ENCODE measurements at places on chromosomes 12 and 14. TPM values are rescaled to one million over a fixed set of nuclear protein-coding genes. Genes with fewer than 3 reads are reported as not detected.
A peak's percentile ranks its signal among the peaks of the same experiment; 100 is the strongest.

The SLC16A7 gene
- 11.4 TPM for total RNA-seq

The GALNT16 gene
- 0.33 TPM for total RNA-seq

The POTEG gene
- 0.12 TPM for total RNA-seq

The SIX4 gene
- total RNA-seq, result 33.2 TPM

DNA sequence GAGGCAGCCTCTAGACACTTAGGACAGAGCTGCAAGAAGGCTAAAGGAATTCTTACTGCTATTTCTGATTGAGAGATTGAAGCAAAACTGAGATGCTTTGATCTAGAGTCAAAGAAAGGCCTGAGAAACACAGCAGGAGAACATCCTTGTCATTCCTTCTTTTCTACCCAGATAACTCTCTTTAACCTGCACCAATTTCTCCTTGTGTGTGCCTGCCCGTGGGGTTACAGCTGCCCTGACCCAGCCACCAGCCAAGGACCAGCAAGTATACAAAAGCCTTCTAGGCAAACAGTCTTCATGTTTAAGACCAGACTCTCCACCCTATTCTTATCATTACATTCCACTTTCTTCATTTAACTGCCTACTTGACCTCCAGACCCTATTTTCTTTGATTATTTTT is 81.7 kb upstream of the PRB2 start:
- no peak for DNase-seq

GRCh38 chr12:32515137-32515873 is 115.9 kb downstream of the FGD4 start:
- no peak for DNase-seq

GRCh38 chr12:113910751-113911272 is 55.3 kb downstream of the RBM19 start:
- DNase-seq, result no peak

DNA sequence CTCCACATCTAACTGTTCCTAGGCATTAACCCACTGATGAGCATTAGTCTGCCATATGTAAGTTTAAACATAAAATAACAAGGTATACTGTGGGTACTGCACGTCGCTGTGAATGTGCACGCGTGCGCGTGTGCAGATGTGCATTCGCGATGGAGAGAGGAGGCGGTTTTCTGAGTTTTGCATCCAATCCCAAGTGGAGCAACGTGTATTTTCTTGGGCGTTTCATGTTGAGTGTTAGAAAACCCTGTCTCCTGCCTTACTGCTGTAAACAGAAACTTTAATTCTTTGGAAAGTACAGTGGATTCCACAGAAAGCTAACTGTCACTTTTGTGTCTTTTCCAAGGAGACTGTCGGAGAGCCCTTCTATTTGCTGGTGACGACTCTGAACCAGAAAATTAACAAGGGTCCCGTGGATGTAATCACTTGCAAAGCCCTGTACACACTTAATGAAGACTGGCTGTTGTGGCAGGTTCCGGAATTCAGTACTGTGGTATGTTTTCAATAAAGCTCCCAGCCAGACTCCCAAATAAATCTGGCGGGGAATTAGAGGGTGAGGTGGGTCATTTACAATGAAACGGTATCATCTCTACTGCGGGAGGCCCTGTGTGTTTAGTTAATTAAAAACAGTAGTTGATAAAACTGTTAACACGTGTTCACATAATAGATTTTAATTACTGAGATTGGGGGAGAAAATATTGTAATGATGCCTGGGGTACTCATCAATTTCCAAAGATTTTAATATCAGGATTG is 116.5 kb downstream of the PLXNC1 start:
- DNase-seq, result no peak

- DNase-seq, result no peak
These were observed 904 bp upstream of the MAP4K5 start for GRCh38 chr14:50533241-50533705.

GRCh38 chr14:100594625-100594951 is 7.4 kb upstream of the BEGAIN start:
- DNase-seq, result no peak

- DNase-seq, result no peak
These were observed 12.8 kb upstream of the CEP170B start for GRCh38 chr14:104852280-104852663.

- DNase-seq, result peak; percentile 78
These were observed 49.7 kb upstream of the OVCH1 start for GRCh38 chr12:29547151-29547632.

GRCh38 chr14:70713511-70713916 is 71.8 kb downstream of the TTC9 start:
- DNase-seq, result no peak

GRCh38 chr12:6056406-6057240 is 67.8 kb downstream of the VWF start:
- no peak for DNase-seq

- DNase-seq, result no peak
These were observed 28.9 kb downstream of the DEGS2 start for GRCh38 chr14:100130521-100130920.

All from PC-3 (cell line).